Activated CD8-positive, alpha-beta memory T cell treated with anti-CD3 and anti-CD28 coated beads, Interleukin-2, amount 10 ng/mL, durations not matched to agents 7 days and 5 days (primary cell): ENCODE measurements at places on chromosomes 6 and 20.
A peak's percentile ranks its signal among the peaks of the same experiment; 100 is the strongest.

GRCh38 chr6:120785459-120786086 lies 548.7 kb downstream of the TBC1D32 start:
- no peak for DNase-seq

DNA sequence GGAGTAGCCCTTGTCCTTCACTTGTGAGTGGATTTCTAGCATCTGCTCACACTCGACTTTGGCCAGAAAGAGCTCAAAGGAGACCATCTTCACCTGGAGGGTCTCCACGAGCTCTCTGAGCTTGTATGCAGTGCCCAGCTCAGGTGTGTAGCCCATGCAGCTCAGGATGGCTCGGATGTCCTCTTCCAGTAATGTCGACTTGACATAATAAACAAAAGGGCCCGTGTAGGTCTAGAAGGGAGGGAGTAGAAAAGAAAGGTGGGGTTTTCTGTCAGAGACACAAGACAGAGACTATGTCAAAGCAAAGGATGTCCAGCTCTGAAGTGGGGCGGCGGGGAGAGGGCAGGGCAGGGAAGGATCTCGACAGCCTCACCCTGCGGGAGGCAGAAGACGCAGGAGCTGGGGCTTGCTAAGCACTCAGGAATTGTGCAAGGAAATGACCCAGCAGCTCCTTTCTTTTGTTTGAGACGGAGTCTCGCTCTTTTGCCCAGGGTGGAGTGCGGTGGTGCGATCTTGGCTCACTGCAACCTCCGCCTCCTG lies 8.6 kb downstream of the SPATA2 start:
- DNase-seq: no peak

- DNase-seq: no peak
Observed at GRCh38 chr6:104750449-104750848, 109.3 kb downstream of the HACE1 start.

DNA sequence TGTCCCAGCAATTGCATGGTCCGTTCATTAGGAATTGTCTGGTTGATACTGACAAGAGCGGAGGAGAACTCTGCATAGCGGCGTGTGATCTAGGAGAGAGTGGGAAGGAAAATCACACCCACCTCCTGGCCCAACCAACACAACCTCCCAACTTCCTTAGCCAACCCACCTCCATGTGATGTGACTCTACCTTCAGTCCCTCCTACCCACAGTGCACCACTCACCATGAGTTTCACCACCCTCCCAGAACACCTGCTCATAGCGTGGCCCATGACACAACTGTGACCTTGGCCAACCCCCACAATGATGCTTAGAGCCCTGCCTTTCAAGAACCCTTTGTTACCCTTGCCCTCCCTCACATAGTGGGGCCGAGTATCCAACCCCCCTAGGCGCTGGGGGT lies 7.7 kb downstream of the VPS52 start:
- no peak for DNase-seq

DNA sequence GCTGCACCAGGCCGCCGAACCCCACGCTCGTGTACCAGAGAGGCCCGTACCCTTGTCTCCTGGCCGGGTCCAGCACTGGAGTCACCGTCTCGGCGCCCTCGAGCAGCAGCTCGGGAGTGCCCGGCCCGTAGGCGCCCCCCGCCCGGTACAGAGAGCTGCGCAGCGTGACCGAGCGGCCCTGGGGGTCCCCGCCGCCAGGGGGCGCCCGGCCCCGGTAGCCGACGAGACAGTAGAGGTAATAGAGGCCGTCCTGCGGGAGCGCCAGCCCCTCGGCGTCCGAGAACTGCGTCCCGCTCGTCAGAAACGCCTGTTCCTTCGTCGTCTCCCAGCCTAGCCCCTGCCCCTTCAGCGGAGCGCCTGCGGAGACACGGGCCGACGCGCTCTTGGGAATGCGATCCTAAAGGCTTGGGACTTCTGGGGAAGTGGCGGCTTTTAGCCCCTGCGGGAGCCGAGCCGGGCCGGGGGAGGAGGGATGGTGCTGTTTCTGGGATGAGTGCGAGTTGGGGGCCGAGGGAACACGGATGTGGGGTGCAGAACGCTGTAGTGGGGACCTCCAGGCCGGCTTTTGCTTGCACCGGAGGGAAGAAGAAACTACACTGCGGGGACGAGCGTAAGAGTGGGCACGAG lies 1.3 kb downstream of the LTB start:
- peak; percentile 92 for DNase-seq

DNA sequence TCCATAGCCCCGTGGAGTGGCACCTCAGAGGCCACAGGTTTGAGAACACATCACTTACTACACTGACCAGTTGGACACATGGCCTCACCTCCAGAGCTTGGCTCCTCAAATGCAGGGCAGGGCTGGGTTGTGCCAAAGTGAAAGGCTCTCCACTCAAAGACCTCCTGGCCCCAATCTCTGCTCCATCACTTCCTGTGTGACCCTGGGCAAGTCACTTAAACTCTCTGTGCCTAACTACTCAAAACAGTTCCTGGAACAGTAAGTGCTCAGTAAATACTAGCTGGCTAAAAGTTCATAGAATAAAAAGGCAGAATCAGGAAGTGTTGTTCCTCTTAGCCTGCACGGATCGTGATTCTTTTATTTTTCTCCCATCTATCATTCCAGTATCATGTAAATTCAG lies 50.2 kb downstream of the AGPAT4 start:
- no peak for DNase-seq

GRCh38 chr6:134746140-134746539 lies 203.8 kb downstream of the ALDH8A1 start:
- no peak for DNase-seq

DNA sequence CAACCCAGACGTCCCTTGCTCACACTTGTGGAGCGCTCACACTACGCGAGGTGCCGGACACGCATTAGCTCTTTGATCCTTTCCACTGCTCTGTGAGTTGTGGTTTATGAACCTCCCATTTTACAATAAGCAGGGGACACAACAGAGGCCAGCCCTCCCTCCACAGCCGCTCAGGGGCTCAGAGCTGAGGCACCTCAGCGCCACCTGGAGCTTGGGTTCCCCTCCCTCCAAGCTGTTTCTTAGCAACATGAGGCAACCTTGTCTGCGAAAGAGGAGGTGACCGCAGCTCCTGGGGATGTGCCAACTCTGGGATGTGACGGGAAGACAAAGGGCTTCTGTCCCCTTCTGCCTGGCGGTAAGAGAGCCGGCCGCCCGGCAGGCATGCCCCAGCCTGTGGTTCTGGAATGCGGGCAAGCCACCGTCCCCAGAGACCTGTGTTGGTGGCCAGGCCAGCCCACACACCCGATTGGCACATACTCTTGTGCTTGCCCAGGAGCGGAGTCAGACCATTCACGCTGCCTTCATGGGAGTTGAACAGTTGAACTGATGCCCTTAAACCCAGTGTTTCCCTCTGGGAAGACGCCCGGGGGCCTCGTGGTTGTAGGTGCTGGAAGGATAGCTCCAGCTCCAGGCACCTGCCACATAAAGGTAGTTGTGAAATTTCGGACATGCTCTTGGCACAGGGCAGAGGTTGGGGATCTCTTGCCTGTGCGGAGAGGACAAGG lies 44.5 kb downstream of the RBM38 start:
- peak; percentile 50 for DNase-seq

DNA sequence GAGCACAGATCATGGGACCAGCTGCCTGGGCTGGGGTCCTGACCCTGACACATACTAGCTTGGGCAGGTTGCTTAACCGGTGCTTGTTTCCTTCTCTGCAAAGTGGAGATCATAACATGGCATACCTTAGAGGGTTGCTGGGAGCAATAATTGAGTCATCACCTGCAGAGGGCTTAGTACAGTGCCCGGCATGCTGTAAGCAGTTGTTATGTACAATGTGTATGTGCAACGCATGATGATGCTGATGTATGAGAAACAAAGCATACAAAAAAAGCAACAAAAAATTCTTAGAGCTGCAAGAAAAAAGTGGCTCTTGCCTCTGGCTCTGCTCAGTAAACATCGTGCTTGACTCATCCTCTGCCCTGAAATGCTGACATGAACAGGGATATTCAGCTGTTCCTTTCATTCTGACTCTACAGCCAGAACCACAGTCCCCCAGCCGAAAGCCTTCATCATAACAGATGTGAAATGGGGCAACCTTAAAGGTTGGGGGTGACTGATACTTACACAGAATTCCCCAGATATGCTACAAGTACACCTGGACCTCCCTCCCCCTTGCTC lies 91.7 kb downstream of the CLIC5 start:
- DNase-seq: peak; percentile 80

GRCh38 chr6:113629256-113629655 lies 227.9 kb upstream of the MARCKS start:
- no peak for DNase-seq

DNA sequence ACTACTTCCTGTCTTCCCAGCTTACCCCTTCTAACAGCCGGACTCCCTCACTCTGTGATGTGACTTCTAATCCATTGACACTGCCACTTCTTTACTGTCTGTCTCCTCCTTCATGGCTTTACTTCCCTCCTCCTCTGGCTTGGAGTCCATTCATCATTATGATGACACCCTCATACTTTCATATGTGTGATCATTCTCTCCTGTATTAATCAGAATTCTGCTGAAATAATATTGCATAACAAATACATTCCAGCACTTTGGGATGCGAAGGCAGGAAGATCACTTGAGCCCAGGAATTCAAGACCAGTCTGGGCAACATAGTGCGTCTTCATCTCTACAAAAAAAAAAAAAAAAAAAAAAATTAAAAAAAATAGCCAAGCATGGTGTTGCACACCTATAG lies 147.9 kb upstream of the BTBD3 start:
- DNase-seq: no peak

DNA sequence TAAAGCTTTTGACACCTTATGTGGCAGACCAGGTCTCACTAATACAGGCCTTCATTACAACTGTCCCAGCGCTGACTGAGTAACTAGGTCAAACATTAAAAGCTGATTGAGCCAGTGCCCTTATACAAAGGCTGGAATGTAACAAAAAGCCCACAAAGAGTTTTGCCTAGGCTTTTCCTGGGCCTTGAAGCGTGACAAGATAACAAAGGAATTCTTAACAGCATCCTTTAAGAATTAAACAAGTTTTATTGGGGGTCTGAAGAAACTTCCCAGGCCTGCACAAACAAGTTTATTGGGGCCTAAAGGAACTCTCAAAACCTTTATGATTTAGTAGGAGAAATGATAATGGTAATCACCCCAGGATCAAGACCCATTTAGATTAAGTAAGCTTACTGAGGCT lies 267.6 kb upstream of the FAM83B start:
- DNase-seq: no peak

DNA sequence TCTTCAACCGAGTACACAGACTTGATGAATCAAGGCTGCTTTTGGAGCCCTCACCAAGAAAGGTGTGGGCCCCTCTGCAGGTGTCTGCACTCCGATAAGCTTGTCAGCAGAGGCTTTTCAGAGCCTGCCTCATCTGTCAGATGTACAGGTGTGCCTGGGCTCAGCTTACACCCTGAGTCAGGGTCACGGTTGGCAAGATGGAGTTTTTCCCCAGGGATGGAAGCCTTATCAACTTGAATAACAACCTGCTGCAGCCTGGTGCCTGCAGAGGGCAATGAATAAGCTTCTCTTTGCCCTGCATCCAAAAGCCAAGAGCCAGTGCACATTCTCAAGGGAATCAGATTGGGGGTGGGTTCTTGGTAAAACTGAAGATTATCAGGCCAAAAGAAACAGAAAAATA lies 427.1 kb downstream of the CD83 start:
- DNase-seq: no peak

DNA sequence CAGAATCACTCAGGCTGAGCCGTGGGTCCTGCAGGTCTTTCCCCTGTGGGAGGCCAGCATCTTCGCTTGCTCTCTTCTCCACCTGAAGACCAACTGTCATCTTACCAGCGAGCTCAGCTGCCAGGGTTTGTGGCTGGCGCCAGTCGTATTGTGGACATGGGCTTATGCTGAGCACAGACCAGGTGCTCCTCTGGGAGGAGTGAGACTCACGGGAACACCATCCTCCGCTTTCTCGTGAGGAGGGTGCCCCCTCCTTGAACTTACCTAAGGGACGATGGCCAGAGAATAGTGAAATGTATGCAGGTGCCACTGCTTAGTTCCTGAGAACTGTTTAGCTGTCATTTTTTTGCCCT lies 17.1 kb downstream of the WRNIP1 start:
- no peak for DNase-seq

- peak; percentile 98 for DNase-seq
Observed at GRCh38 chr6:31197559-31198305, 27.2 kb upstream of the POU5F1 start.

DNA sequence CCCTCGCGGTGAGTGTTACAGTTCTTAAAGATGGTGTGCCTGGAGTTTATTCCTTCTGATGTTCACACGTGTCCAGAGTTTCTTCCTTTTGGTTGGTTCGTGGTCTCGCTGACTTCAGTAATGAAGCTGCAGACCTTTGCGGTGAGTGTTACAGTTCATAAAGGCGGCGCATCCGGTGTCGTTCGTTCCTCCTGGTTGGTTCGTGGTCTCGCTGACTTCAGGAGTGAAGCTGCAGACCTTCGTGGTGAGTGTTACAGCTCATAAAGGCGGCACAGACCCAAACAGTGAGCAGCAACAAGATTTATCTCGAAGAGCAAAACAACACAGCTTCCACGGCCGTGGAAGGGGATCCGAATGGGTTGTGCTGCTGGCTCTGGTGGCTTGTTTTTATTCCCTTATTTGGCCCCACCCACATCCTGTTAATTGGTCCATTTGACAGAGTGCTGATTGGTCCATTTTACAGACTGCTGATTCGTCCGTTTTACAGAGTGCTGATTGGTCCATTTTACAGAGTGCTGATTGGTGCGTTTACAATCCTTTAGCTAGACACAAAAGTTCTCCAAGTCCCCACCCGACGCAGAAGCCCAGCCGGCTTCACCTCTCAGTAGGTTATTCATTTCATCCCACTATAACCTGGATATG lies 48.2 kb upstream of the ARG1 start:
- DNase-seq: peak; percentile 67

GRCh38 chr20:391041-391711 lies 10.6 kb downstream of the TRIB3 start:
- DNase-seq: no peak

DNA sequence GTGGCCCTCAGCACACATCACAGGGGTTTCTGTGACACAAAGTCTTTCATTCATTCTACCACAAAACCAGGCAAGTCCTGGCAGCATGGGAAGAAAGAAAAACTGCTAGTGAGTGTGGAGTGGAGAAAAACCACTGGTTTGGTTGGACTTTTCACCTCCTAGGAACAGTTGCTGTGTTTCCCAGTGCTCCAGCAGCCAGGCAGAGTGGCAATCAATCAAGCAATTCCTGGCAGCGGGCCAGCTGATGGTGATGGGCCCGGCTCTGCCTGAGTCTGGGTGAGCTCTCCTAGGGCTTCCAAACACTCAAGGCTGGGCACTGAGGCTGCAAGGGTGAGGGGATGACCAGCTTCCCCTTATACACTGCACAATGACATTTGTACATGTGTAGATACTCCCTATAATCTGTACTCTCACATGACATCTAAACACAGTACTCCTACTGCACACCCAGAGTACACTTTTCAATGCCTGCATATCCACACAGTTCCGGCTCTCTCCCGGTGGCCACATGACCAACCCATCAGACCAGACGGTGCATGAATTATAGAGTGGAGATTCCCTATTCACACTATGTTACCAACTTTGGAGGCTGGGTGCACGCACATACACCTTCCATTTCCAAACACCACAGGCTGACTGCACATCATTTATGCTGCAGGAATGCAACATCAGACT lies 156.6 kb downstream of the UNC5CL start:
- DNase-seq: no peak
